ENCODE measurements at places on chromosomes 16 and 17. TPM values are rescaled to one million over a fixed set of nuclear protein-coding genes. Genes with fewer than 3 reads are reported as not detected.

EFCAB5 gene
- 0.37 TPM for total RNA-seq

AATF gene
- total RNA-seq: 52.5 TPM

SPATA22 gene
- total RNA-seq: not detected

PPP1R9B gene
- total RNA-seq: 69.1 TPM

UBB gene
- 564 TPM for total RNA-seq

AANAT gene
- not detected for total RNA-seq

AOC2 gene
- 3.0 TPM for total RNA-seq

TBX2 gene
- total RNA-seq: not detected

NSMCE1 gene
- 45.5 TPM for total RNA-seq

GRCh38 chr16:55502801-55503366 lies 6.0 kb upstream of the LPCAT2 start:
- H3K27me3 ChIP-seq: no peaks in the 10 kb centered on the region
- no peak for DNase-seq
- H3K4me1 ChIP-seq: no peaks in the 10 kb centered on the region
- no peak overlapping the region for H3K27ac ChIP-seq
- no peak overlapping the region for H3K4me3 ChIP-seq
- H3K36me3 ChIP-seq: no peaks in the 10 kb centered on the region

GRCh38 chr16:50697881-50698767 lies 4.7 kb downstream of the NOD2 start:
- H3K4me3 ChIP-seq: peak overlapping the region; percentile 56
- DNase-seq: peak; percentile 55
- peaks cover 28% of the 10 kb centered on the region for H3K4me1 ChIP-seq
- H3K27ac ChIP-seq: peak overlapping the region; percentile 43
- H3K36me3 ChIP-seq: no peaks in the 10 kb centered on the region

- H3K27me3 ChIP-seq: no peaks in the 10 kb centered on the region
- H3K36me3 ChIP-seq: no peaks in the 10 kb centered on the region
- DNase-seq: no peak
Observed at GRCh38 chr16:75911896-75912295, 185.6 kb upstream of the CPHXL start.

GRCh38 chr17:73211745-73212144 lies 18.9 kb downstream of the COG1 start:
- peak; percentile 44 for DNase-seq
- H3K36me3 ChIP-seq: peaks cover 21% of the 10 kb centered on the region
- peak overlapping the region; percentile 53 for H3K27ac ChIP-seq
- H3K4me1 ChIP-seq: peaks cover 10% of the 10 kb centered on the region

DNA sequence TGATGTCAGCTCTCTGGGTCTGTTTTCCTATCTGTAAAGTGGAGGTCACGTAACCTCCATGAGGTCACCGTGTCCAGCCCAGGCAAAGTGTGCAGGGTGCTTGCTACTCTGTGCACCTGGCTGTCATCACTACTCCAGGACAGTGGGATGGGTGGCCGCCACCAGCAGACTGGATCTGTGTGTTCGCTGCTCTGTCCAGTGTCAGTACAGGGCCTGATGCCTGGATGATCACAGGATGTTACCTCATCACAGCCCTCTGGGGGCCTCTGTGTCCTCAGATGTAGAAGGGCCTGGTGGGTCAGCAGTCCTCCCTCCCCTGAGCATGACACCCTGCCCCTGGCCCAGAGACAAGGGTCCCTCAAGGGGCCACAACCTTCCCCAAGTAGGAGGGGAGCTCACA lies 80.0 kb downstream of the KCNJ18 start:
- no peaks in the 10 kb centered on the region for H3K36me3 ChIP-seq
- DNase-seq: no peak
- H3K27me3 ChIP-seq: no peaks in the 10 kb centered on the region
- H3K4me3 ChIP-seq: no peak overlapping the region

- no peaks in the 10 kb centered on the region for H3K27me3 ChIP-seq
- no peak for DNase-seq
- no peak overlapping the region for H3K4me3 ChIP-seq
- H3K36me3 ChIP-seq: no peaks in the 10 kb centered on the region
- H3K27ac ChIP-seq: no peak overlapping the region
- no peaks in the 10 kb centered on the region for H3K4me1 ChIP-seq
Observed at GRCh38 chr16:64705443-64705842, 416.4 kb downstream of the CDH11 start.

GRCh38 chr16:23223368-23223767 lies 40.8 kb downstream of the SCNN1G start:
- H3K36me3 ChIP-seq: no peaks in the 10 kb centered on the region
- no peak for DNase-seq
- H3K4me3 ChIP-seq: no peak overlapping the region
- H3K27me3 ChIP-seq: no peaks in the 10 kb centered on the region
- H3K4me1 ChIP-seq: no peaks in the 10 kb centered on the region
- no peak overlapping the region for H3K27ac ChIP-seq

GRCh38 chr16:85209526-85210121 lies 97.4 kb upstream of the CIBAR2 start:
- H3K4me1 ChIP-seq: no peaks in the 10 kb centered on the region
- H3K27ac ChIP-seq: no peak overlapping the region
- no peak for DNase-seq

DNA sequence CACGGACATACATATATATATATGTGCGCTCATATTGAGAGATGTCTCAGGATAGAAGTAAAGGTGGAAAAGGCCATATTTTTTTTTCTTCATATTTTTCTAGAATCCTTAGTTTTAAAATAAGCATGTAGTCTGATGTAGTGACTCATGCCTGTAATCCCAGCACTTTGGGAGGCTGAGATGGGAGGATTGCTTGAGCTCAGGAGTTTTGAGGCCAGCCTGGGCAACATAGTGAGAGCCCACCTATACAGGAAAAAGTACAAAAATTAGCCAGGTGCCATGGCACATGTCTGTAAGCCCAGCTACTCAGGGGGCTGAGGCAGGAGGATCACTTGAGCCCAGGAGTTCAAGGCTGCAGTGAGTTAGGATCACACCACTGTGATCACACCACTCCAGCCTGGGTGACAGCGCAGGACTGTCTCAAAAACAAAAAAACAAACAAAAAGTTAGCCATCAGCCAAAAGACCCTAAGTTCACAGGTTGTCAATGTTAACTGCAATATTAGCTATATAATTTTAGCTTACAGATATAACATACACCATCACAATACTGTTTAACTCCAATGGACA lies 10.4 kb downstream of the ZNF652 start:
- no peaks in the 10 kb centered on the region for H3K27me3 ChIP-seq
- H3K27ac ChIP-seq: no peak overlapping the region
- no peak overlapping the region for H3K4me3 ChIP-seq
- DNase-seq: no peak
- no peaks in the 10 kb centered on the region for H3K36me3 ChIP-seq

DNA sequence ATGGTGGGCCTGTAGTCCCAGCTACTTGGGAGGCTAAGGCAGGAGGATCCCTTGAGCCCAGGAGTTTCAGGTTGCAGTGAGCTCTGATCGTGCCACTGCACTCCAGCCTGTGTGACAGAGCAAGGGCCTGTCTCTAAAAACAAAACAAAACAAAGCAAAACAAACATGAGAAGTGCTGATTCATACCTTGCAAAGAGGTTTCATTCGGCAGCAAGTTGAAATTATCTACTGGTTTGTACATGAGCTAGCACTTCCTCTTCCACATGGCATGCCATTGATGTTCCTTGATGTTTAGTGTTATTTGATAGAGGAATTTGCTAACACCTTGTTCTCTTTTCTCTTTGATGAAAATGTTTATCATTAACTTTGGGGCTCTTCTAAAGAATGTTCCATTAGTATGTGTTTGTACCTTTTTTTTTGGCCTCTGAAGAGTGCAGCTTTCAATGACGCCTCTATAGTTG lies 50.6 kb downstream of the SPECC1 start:
- no peak for DNase-seq
- H3K27me3 ChIP-seq: no peaks in the 10 kb centered on the region
- H3K36me3 ChIP-seq: no peaks in the 10 kb centered on the region
- H3K4me1 ChIP-seq: no peaks in the 10 kb centered on the region
- H3K27ac ChIP-seq: no peak overlapping the region
- H3K4me3 ChIP-seq: no peak overlapping the region

DNA sequence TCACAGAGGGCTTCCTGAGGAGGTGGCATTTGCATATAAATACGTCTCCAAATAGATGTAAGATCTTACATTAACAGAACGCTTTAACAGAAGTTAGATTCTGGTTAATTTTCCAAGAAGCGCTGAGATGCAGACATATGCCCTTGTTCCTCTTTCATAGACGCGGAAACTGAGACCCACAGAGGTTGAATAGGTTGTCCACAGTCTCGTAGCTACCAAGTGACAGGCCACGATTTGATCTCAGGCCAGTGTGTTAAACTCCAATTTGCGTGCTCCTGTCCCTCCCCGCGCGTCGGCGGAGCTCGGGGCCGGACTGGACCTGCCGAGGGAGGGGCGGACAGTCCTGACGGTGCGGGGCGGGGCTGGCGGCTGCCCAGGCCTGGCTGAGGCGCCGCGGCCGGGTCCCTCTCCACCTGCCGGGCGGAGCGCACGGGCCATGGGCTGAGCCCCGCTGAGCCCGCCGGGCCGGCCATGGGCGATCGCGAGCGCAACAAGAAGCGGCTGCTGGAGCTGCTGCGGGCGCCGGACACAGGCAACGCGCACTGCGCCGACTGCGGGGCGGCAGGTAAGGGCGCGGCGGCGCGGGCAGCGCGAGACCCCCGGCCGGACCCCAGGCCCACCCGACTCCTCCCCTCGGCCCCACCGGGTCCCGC lies at the start of gene ADAP2:
Gene ADAP2 (plus strand): TSS at position 402 of the 653 bp plus-strand sequence. CDS start 70 bp downstream, at position 472.
- DNase-seq: no peak
- H3K27me3 ChIP-seq: no peaks in the 10 kb centered on the region
- no peak within 1 kb of the TSS for H3K4me3 ChIP-seq
- H3K4me1 ChIP-seq: no peaks in the 10 kb centered on the region

DNA sequence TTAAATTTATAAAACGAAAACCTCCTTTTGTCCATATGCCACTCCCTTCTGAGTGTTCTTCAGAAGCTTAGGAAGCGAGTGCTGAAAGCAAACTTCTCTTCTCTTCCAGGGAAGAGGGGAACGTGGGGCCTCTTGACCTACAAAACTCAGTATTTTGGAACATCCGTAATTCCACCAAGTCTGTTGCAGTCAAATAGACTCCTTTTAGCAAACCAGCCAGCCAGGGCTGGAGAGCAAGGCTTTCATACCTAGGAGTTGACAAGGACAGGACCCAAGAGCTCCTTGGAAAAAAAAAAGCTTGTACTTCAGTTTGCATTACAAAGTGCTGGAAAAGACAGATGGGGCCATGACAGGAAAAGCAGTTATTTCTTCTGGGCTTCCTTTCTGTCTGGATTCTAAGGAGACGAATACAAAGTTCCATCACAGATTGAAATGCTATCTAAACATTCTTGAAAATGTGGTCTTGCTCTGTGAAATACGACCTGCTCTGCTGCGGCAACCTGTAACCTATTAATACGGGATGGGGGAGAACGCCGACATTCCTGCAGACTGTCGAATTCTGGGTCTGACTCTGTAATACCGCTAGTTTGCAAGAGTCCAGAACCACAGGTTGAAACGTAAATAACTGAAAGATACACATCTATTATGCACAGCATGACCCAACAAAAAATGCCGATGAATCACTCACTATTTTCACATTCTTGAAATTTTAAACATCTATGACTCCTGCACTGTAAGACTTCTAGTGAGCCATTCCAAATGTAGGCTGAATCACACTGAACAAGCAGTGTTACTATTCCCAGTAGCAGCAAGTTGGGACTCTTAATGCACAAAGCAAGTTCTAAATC lies 20.6 kb downstream of the VPS53 start:
- H3K36me3 ChIP-seq: peaks cover 80% of the 10 kb centered on the region
- no peak overlapping the region for H3K27ac ChIP-seq
- DNase-seq: no peak
- no peaks in the 10 kb centered on the region for H3K4me1 ChIP-seq

DNA sequence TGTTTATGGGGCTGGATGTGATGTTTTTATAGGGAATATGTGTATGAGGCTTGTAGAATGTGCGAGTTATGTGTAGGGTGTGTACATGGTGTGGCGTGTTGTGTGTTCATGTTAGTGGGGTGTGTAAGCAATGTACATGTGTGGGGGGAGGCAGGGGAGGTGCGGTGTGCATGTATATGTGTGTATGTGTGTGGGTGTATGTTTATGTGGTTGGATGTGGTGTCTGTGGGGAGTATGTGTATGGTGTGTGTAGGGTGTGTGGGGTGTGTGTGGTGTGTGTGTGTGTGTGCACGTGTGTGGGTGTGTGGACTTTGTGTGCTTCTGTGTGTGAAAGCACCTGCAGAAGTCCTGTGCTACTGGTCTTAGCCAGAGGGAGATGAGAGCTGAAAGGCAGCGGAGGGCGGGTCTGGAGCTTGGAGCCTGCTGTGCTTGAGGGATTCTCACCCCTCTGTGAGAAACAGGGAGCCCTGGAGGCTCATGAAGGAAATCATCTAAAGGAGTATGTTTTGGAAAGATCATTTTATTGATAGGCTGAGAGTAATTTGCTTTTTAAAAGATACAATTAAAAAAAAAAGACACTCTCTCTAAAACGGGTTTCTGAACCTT lies 222.7 kb downstream of the HS3ST4 start:
- no peak overlapping the region for H3K27ac ChIP-seq
- H3K36me3 ChIP-seq: no peaks in the 10 kb centered on the region
- no peak overlapping the region for H3K4me3 ChIP-seq
- H3K27me3 ChIP-seq: no peaks in the 10 kb centered on the region
- DNase-seq: no peak
- H3K4me1 ChIP-seq: no peaks in the 10 kb centered on the region

GRCh38 chr17:73639932-73640331 lies 4.3 kb downstream of the SDK2 start:
- H3K36me3 ChIP-seq: no peaks in the 10 kb centered on the region
- H3K4me1 ChIP-seq: no peaks in the 10 kb centered on the region
- no peak overlapping the region for H3K27ac ChIP-seq
